Neuronal stem cell (in vitro differentiated cells): ENCODE measurements at places on chromosomes 16 and 17.

DNA sequence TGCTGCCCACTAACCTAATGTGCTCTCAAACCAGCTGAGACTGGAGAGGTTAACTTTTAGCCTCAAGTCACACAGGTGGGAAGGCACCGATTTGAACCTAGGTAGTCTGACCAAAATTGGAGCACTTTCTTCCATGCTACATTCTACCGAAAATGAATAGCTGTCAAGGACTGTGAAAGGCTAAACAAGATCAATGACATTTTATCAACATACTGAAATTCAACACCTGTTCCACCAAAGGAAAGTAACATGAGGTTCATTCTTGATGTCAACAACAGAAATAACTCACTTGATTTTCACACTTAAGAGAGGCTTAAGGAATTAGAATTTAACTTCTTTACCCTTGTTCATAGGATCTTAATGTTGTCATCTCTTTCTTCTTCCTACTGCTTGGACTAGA lies 284.4 kb upstream of the MON1B start:
- no peaks in the 10 kb centered on the region for H3K4me1 ChIP-seq
- no peak overlapping the region for H3K27ac ChIP-seq
- no peak overlapping the region for H3K4me3 ChIP-seq
- H3K36me3 ChIP-seq = no peaks in the 10 kb centered on the region
- H3K27me3 ChIP-seq = no peaks in the 10 kb centered on the region

- H3K27ac ChIP-seq = no peak overlapping the region
- H3K4me1 ChIP-seq = peaks cover 3% of the 10 kb centered on the region
- no peaks in the 10 kb centered on the region for H3K27me3 ChIP-seq
- DNase-seq = no peak
- H3K4me3 ChIP-seq = no peak overlapping the region
Observed at GRCh38 chr16:87395181-87395842, 3.2 kb downstream of the MAP1LC3B start.

GRCh38 chr16:84454611-84455010 lies 49.8 kb downstream of the MEAK7 start:
- peaks cover 3% of the 10 kb centered on the region for H3K36me3 ChIP-seq
- no peaks in the 10 kb centered on the region for H3K4me1 ChIP-seq
- H3K27ac ChIP-seq = no peak overlapping the region
- H3K4me3 ChIP-seq = no peak overlapping the region
- H3K27me3 ChIP-seq = no peaks in the 10 kb centered on the region

GRCh38 chr17:49315551-49316257 lies 46.3 kb downstream of the ZNF652 start:
- H3K4me3 ChIP-seq = no peak overlapping the region
- H3K4me1 ChIP-seq = no peaks in the 10 kb centered on the region
- peak; percentile 32 for DNase-seq
- H3K27ac ChIP-seq = no peak overlapping the region

DNA sequence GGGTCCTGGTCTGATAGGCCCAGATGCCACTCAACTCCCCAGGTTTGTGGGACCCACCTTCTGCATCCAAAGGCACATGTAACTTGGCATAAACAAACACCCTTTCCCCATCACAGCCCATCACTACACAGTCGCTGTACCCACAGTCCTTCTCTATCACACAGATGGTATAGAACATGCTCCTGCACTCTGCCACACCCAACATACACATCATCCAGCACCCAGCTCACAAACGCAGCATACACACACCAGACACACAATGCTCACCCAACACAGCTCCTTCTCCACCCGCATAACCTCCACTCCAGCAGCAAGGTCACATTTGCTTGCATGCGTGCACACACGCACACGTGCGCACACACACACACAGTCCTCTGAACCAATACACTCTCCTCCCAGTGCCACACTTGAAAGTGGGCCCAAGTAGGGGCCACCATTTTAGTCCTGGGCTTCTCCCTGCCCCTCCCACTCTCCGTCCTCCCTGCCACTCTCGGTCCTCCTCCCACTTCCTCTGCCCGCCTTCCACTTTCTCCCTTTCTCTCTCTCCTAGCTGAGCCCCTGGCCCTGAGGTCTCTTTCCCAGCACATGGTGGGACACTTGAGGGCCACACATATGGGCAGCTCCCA lies 8.5 kb upstream of the TMEM92 start:
- H3K4me3 ChIP-seq = no peak overlapping the region
- no peaks in the 10 kb centered on the region for H3K36me3 ChIP-seq
- no peak for DNase-seq
- no peak overlapping the region for H3K27ac ChIP-seq
- peaks cover 40% of the 10 kb centered on the region for H3K4me1 ChIP-seq
- peaks cover 57% of the 10 kb centered on the region for H3K27me3 ChIP-seq

DNA sequence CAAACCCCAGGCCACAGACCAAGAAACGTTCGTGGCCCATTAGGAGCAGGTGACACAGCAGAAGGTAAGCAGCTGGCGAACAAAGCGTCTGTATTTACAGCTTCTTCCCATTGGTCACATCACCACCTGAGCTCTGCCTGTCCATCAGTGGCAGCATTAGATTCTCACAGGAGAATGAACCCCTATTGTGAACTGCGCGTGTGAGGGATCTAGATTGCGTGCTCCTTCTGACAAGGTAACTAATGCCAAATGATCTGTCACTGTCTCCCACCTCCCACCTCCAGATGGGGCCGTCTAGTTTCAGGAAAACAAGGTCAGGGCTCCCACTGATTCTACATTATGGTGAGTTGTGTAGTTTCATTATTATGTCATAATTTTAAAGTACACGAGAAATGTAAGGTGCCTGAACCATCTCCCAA lies 186.3 kb downstream of the CPPED1 start:
- H3K4me3 ChIP-seq = no peak overlapping the region
- DNase-seq = no peak
- no peaks in the 10 kb centered on the region for H3K27me3 ChIP-seq
- H3K27ac ChIP-seq = no peak overlapping the region

DNA sequence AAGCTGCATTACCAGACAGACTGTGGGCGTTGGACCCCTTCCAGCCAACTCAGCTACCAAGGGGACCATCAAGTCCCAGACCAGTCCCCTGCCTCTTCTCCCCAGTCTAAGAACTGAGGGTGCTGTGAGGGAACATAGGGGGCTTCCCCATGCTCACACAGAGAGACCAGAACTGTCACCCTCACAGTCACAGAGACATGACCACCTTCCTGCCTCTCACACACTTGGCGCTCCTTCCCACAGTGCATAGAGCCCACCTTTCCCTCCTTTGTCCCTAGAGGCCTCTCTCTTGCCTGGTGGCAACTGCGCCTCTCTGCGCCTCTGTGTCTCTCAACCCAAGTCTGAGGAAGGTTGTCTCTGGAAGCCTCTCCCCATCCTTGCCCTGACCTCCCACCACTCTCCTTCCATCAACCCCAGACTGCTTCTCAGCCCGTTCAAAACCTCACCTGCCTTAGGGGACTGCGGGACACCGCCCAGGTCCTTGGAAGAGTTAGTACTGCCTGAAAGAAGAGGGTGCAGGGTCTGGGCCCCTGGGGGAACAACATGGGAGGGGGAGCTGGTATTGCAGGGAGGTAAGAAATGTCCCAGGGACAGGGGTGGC lies 6.1 kb upstream of the LHX1 start:
- no peak overlapping the region for H3K27ac ChIP-seq
- H3K36me3 ChIP-seq = no peaks in the 10 kb centered on the region
- H3K4me3 ChIP-seq = no peak overlapping the region
- H3K4me1 ChIP-seq = peaks cover 28% of the 10 kb centered on the region

DNA sequence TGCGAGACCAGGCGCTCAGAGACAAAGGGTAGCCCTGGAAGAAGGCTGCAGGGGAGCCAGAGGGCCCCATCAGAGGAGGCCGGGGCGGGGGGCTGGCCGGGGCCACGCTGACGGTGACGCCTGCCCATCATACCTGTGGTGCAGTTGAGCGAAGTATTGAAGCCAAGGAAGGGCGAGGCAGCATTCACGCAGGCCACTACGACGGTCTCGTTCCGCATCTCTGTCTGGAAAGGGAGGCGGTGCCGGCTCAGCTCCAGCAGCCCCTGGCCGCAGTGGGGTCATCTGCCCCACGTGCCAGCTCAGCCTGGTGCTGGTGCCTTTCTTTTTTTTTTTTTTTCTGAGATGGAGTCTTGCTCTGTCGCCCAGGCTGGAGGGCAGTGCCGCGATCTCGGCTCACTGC lies 4.9 kb upstream of the MRPL28 start:
- H3K4me1 ChIP-seq = peaks cover 4% of the 10 kb centered on the region
- peaks cover 31% of the 10 kb centered on the region for H3K36me3 ChIP-seq
- no peak overlapping the region for H3K27ac ChIP-seq
- DNase-seq = no peak
- H3K4me3 ChIP-seq = no peak overlapping the region
- no peaks in the 10 kb centered on the region for H3K27me3 ChIP-seq
